ENCODE measurements at places on chromosomes 3 and 15.

DNA sequence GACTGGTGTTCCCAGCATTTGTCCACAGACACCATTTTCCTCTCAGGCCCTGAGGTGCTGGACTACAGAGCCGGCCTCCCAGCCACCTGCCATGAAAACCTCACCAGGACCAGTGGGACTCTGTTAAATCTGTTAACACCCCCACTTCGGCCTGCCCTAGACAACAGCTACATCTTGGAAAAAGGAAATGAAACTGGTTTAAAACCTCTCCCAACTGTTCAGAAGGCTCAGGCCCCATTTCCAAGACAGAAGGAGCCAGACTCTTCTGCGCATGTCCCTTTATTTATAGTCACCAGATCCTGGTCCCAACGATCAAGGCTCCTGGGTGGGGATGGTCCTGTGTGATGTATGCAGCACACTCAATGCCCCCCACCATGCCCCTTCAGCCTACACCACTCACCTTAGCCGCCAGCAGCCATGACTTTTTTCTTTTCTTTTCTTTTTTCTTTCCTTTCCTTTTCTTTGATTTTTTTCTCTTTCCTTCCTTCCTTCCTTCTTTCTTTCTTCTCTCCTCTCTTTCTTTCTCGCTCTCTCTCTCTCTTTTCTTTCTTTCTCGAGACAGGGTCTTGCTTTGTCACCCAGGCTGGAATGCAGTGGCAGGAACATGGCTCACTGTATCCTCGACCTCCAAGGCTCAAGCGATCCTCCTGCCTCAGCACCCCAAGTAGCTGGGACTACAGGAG, 25.5 kb upstream of the FLNB start:
- no peak for DNase-seq

GRCh38 chr3:13451301-13451673, 28.8 kb upstream of the HDAC11 start:
- DNase-seq, result no peak

GRCh38 chr3:126432361-126433104, 37.8 kb downstream of the CFAP100 start:
- DNase-seq, result no peak

- DNase-seq, result no peak
Measured at GRCh38 chr15:101239724-101240136, 12.1 kb downstream of the CHSY1 start.

All from NCI-H1436 treated with DMSO at 0.1 percent for 48 hours (cell line).